ENCODE measurements at places on chromosomes 7 and 10. TPM values are rescaled to one million over a fixed set of nuclear protein-coding genes. Genes with fewer than 3 reads are reported as not detected.

GRCh38 chr7:73896454-73896853 lies 35.5 kb downstream of the TMEM270 start:
- H3K27ac ChIP-seq: no peak overlapping the region
- H3K4me1 ChIP-seq: peaks cover 19% of the 10 kb centered on the region
- no peaks in the 10 kb centered on the region for H3K36me3 ChIP-seq
- no peaks in the 10 kb centered on the region for H3K27me3 ChIP-seq
- H3K4me3 ChIP-seq: no peak overlapping the region

- peaks cover 47% of the 10 kb centered on the region for H3K27me3 ChIP-seq
- H3K36me3 ChIP-seq: no peaks in the 10 kb centered on the region
- H3K27ac ChIP-seq: no peak overlapping the region
- no peaks in the 10 kb centered on the region for H3K4me1 ChIP-seq
Measured at GRCh38 chr7:3056234-3057065, 12.8 kb upstream of the CARD11 start.

- H3K4me1 ChIP-seq: no peaks in the 10 kb centered on the region
- no peak overlapping the region for H3K27ac ChIP-seq
- DNase-seq: no peak
- H3K4me3 ChIP-seq: no peak overlapping the region
Measured at GRCh38 chr7:42214060-42214679, 22.8 kb downstream of the GLI3 start.

DNA sequence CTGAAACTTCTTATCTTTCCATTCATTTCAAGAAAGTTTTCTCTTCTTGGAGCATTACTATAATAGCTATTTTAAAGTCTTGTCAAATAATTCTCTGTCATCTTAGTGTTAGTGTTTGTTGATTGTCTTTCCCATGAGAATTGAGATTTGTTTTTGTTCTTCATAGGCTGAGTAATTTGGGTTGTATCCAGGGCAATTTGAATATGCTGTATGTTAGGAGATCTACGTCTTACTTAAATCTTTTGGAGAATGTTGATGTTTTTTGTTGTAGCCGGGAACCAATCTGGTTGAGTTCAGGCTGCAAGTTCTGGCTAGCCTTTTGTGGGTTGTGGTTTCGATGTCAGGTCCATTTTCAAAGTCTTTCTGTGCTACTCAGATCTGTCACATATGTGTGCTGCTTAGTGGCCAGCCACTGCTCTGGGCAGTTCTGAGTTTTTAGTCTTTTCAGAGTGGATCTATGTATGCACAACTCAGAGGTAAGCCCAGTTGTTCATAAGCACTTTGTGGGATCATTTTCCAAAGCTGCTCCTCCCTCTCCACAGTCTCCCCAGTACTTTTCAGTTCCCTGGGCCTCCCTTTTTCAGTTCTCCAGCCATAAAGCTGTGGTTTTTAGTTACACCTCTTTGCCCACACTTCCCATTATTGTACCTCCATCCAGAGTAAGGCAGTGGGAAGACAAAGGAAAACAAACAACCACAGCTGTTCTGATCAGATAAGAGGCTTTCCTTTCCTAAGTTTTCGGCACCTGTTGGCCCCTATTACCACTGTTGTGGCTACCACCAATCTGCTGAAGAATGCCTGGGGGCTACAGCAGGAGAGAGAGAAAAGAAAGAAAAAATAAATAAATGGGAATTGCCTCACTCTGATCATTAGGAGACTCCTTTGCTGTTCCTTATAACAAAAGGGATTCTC lies 4.7 kb upstream of the CCNJ start:
- no peak overlapping the region for H3K4me3 ChIP-seq
- H3K36me3 ChIP-seq: no peaks in the 10 kb centered on the region
- no peaks in the 10 kb centered on the region for H3K4me1 ChIP-seq

DNA sequence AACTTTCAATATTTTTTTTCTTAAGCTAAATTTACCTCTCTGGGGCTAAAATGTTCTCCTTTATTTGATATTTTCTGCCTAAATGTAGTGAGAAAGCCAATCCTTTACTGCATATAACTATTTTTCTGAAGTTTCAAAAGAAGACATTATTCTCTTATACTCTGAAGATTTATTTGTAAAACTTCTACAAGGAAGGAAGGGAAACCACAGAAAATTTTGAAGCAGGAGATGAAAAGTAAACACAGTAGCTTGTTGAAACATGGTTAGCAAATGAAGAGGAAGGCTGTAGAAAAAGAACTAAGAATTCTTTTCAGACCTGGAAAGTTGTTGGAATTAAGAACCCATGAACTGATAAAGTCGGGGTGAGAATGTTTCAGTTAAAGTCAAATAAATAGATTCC lies 330.3 kb downstream of the HGF start:
- H3K36me3 ChIP-seq: no peaks in the 10 kb centered on the region
- no peaks in the 10 kb centered on the region for H3K4me1 ChIP-seq
- no peak overlapping the region for H3K4me3 ChIP-seq
- no peak for DNase-seq

- DNase-seq: no peak
- no peak overlapping the region for H3K27ac ChIP-seq
- no peaks in the 10 kb centered on the region for H3K27me3 ChIP-seq
- no peaks in the 10 kb centered on the region for H3K36me3 ChIP-seq
- no peaks in the 10 kb centered on the region for H3K4me1 ChIP-seq
- H3K4me3 ChIP-seq: no peak overlapping the region
Measured at GRCh38 chr7:147376192-147376591, 1214.4 kb upstream of the C7orf33 start.

GRCh38 chr10:112526139-112526538 lies 79.1 kb downstream of the VTI1A start:
- no peaks in the 10 kb centered on the region for H3K36me3 ChIP-seq
- no peak overlapping the region for H3K4me3 ChIP-seq
- H3K27ac ChIP-seq: no peak overlapping the region
- peak; percentile 11 for DNase-seq
- no peaks in the 10 kb centered on the region for H3K27me3 ChIP-seq
- peaks cover 20% of the 10 kb centered on the region for H3K4me1 ChIP-seq

GRCh38 chr10:33129996-33130386 lies 172.0 kb upstream of the ITGB1 start:
- DNase-seq: no peak
- H3K4me1 ChIP-seq: peaks cover 30% of the 10 kb centered on the region
- no peak overlapping the region for H3K27ac ChIP-seq
- H3K4me3 ChIP-seq: no peak overlapping the region
- H3K36me3 ChIP-seq: no peaks in the 10 kb centered on the region

- no peak overlapping the region for H3K27ac ChIP-seq
- H3K36me3 ChIP-seq: no peaks in the 10 kb centered on the region
- no peak for DNase-seq
- no peak overlapping the region for H3K4me3 ChIP-seq
Measured at GRCh38 chr7:64599359-64599758, 36.5 kb upstream of the ZNF680 start.

- H3K27ac ChIP-seq: peak overlapping the region; percentile 73
- H3K4me1 ChIP-seq: peaks cover 25% of the 10 kb centered on the region
- H3K27me3 ChIP-seq: no peaks in the 10 kb centered on the region
- no peaks in the 10 kb centered on the region for H3K36me3 ChIP-seq
Measured at GRCh38 chr10:99345350-99345749, 16.2 kb downstream of the CNNM1 start.

GRCh38 chr10:52472406-52473146 lies 158.5 kb downstream of the DKK1 start:
- no peaks in the 10 kb centered on the region for H3K27me3 ChIP-seq
- peak overlapping the region; percentile 38 for H3K4me3 ChIP-seq
- peak overlapping the region; percentile 85 for H3K27ac ChIP-seq
- no peaks in the 10 kb centered on the region for H3K36me3 ChIP-seq
- H3K4me1 ChIP-seq: peaks cover 63% of the 10 kb centered on the region
- peak; percentile 100 for DNase-seq

DNA sequence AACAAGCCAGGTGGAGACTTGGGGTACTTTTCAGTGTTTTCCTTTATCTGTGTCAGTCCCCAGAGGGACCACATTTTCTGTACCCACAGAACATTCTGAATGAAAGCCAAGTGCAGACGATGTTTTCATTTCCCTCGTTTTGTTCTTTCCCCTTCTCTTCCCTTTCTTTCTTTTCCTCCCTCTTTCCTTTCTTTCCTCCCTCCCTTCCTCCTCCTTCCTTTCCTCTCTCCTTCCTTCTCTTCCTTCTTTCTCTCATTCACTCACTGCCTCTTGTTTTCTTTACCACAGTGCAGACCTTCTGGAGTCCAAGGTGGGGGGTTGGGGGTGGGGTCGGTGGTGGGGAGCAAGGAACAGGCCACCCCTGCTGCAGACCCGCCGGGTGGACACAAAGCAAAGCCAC lies 141.4 kb upstream of the MKI67 start:
- no peaks in the 10 kb centered on the region for H3K36me3 ChIP-seq
- no peak for DNase-seq
- no peaks in the 10 kb centered on the region for H3K4me1 ChIP-seq
- H3K4me3 ChIP-seq: no peak overlapping the region
- peaks cover 7% of the 10 kb centered on the region for H3K27me3 ChIP-seq

Gene PCLO
- 7.5 TPM for total RNA-seq

Gene CELF2
- total RNA-seq: not detected

Data from PC-3 (cell line).